ENCODE measurements at places on chromosomes 1 and 21.
A peak's percentile ranks its signal among the peaks of the same experiment; 100 is the strongest.

DNA sequence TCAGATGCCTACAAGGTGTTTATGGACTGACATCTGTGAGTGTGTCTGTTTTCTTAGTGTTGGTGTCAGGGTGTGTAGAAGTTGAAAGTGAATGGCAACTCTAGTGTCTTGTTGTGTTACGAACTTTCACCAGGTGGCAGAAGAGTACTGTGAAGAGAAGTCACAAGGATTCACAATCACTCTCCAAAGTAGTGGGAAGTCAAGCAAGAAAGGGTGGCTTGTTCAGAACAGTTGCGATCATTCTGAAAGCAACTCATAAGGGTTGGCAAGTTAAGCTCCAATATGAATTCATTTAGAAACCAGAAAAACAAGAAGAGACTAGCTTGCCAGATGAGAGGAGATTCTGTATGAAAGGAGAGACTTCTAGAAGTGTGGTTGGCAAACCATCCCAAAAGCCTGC lies 86.1 kb downstream of the FASLG start:
- no peak for DNase-seq

DNA sequence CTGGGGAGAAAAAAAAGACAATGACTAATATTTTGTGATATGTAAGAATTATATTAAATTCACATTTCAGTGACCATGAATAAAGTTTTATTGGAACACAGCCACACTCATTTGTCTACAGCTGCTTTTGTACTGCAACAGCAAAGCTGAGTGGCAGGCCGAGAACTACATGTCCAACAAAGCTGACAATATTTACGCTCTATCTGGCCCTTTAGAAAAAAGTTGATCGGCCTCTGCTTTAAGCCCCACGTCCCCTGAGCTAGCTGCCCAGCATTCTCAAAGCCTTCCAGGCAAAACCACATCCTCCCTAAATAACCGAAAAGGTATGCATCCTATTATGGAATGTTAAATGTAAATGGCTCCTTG lies 8.6 kb downstream of the SLC2A1 start:
- DNase-seq = no peak

DNA sequence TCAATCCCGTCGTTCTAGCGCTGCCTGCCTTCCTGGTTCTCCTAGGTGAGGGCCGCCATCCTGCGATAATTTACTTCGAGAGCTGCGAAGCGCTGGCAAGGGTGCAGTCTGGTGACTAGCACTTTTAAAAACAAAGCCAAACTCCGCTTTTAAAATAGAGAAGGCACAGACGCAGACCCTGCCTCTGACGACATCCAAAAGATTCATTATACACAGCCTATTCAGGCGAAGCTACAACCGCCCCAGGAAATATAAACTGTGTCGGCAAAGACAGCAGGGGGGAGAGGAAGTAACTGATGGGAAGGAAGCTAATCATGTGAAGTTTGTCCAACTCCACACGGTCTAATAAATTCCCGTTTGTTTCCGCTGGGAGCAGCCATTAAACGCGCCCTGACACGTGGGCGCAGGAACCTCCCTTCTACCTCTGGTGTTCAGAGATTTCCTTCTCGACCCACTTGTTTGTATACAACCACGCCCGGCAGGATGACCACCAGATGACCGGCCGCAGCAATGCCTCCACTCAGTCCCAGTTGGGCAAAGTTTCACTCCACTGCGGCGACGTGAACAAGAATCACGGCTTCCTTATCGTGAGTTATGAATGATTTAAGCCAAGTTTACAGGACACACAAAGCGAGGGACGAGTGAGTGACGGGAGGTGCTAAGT lies 1.3 kb downstream of the GNG12 start:
- DNase-seq = no peak

DNA sequence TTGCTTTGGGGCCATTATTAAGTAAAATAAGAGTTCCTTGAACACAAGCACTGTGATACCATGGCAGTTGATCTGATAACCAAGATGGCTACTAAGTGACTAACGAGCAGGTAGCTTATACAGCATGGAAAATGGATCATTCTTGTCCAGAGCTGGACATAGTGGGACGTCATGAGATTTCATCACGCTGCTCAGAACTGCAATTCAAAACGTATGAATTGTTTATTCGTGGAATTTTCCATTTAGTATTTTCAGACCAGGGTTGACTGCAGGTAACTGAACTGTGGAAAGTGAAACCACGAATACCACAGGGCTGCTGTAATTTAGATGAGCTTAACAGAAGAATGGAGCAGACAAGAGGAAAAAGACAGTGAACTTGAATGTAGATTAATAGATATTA lies 38.9 kb downstream of the CCDC18 start:
- no peak for DNase-seq

- no peak for DNase-seq
Measured at GRCh38 chr1:185398599-185398998, 81.6 kb upstream of the IVNS1ABP start.

DNA sequence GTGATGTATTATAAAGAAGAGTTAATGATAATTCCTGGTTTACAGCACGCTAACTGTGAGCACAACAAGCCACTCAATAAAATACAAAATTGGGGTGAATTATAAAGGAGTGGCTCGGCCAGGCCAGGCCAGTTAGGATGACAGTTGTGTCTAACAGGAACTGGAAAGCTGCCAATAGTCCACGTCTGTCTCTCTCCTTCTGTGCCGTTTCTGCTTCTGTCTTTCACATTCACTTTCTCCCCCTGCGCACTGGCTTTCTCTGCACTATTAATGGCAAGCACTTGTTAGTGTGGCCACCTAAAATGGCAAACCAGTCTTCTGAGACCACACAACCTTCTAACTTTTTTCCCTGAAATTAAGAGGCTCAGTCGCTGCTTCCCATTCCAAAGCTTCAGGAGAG lies 394.3 kb downstream of the NTNG1 start:
- DNase-seq = no peak

DNA sequence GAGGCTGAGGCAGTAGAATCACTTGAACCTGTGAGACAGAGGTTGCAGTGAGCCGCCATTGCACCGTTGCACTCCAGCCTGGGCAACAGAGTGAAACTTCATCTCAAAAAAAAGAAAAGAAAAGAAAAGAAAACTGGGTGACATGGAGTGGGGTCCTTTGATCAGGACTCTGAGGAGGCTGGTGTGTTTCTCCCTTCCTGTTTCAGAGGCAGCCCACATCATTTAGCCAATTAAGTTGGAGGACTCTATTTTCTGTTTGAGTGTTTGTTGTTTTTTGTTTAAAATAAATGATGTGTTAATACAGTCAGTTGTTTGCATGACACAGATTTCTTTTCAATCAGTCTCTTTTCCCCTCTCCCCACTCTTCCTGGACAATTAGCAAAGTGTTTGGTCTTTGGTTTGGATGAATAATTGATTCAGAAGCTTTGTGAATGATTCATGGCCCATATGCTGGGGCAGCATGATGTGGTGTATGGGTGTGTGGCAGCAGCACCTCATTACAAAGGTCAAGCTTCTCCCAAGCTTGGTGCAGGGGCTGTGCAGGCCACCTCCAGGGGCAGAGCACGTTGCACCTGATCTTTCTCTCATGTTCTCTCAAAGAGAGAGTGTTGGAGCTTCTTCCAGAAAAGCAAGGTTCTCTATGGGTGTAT lies 48.8 kb downstream of the CACNA1E start:
- no peak for DNase-seq

DNA sequence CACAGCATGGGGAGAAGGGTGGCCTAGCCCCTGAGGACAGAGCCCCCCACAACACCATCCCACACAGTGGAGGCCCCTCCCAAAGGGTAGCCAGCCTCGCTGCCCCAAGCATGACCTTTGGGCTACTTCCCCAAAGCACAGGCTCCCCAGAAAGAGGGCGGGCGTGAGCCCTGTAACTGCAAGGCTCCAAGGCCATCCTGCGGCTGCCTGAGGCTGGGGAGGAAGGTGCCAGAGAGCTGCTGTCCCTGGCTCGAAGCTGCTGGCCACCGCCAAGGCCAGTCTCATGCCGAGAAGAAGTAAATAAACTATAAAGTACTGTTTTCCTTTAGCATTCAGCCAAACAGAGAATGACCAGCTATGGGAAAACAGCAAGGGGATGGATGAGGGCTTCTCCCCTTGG lies 27.5 kb downstream of the UBASH3A start:
- no peak for DNase-seq

GRCh38 chr1:67323087-67323486 lies 15.4 kb downstream of the IL12RB2 start:
- DNase-seq = no peak

GRCh38 chr1:105100102-105100501 lies 1350.4 kb downstream of the AMY1C start:
- no peak for DNase-seq

DNA sequence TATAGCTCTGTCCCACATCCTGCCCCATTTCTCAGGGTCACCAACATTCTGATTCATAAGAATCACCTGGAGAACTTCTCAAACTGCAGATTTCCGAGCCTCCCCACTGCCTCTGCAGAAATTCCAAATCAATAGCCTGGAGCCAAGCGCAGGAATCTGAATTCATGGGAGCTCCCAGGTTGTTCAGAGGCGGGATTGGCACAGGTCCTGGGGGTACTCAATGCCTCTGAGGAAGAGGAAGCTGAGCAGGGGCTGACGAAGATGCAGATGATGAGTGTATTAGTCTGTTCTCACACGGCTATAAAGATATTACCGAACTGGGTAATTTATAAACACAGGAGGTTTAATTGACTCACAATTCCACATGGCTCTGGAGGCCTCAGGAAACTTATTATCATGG lies 455.5 kb downstream of the MATN1 start:
- no peak for DNase-seq

DNA sequence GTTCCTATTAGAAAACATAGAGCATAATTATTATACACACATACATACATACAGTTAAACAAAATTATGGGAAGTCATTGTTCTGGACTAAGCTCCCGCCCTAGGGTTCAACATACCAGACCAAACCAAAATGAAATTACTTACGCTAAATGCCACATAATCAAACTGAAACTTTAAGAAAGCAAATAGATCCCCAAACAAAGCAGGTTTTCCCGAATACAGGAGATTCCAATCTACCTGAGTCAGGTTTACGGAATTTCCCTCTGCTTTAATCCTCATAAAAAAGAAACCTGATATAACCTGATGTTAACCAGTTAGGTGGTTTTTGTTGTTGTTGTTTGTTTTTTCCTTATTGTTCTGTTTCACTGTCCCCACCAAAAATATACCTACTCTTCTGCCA lies 1886.9 kb downstream of the NCAM2 start:
- no peak for DNase-seq

DNA sequence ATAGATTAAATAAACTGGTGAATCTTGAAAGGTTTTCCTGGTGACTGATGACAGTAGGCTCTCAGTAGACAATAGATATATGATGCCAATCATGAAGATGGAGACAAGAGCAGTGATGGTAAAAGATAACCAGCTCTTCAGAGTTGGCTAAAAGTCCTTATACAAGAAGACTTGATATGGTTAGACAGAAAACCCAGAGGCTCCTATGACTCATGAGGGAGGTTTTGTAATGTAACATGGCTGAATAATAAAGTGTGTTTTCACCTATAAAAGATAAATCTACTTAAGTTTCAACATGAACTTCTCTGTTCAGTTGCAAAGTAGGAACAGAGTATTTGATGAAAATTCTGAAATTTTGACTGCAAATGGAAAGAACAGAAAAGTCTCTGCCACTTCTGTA lies 12.7 kb upstream of the CRNN start:
- DNase-seq = no peak

DNA sequence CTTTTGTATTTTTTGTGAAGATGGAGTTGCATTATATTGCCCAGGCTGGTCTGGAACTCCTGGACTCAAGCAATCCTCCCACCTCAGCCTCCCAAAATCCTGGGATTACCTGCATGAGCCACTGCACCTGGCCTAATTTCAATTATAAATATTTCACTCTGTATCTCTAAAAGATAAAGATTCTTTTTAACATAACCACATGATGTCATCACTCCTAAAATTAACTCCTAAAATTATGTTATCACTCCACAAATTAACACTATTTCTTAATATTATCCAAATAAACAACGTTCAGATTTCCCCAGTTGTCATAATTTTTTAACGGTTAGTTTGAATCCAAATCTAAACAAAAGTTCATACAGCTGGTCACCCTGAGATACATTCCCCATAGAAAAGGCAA lies 43.0 kb downstream of the DESI2 start:
- DNase-seq = no peak

GRCh38 chr1:233224311-233224710 lies 71.2 kb downstream of the PCNX2 start:
- DNase-seq = no peak

DNA sequence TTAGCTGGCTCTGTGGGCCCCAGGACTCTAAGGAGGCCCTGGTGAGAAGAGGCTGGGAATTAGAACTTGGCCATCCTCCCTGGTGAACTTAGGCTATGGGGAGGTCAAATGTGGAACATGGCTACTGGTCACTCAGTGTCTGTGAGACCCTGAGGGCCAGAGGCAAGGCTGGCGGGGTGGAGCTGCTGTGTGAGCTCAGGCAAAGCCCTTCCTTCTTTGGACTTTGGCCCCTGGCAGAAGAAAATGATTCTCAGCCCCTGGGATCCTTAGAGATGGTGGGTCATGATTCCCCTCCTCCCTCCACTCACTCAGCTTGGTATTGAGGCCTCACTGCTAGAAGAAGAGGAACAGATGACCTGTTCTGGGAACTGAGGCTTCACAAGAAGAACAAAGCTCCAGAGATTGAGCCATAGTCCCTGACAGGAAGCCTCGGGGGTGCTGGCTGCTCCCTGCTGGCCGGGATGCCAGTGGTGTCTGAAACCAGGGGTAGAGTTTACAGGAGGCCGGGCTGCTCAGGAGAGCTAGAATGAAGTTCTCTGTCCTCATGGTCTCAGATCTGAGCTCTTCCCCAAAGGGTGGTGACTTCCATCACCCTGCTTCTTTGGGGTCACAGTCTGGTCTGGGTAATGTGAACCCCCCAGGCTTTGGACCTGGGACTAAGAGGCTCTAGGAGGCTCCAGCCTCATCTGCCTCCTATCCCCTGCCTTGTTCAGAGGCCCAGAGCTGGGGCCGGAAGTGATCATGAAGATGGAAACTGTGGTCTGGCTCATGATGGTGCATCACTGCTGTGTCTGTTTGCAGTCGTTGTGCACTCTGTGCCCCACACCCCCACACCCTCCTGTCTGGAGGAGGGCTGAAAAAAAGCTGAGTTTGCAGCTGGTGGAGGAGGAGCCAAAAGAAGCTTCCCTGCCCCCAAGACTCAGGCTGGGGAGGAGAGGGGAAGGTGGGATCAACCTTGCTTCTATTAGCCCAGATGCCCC lies 905 bp downstream of the BTBD19 start:
- DNase-seq = peak; percentile 58

DNA sequence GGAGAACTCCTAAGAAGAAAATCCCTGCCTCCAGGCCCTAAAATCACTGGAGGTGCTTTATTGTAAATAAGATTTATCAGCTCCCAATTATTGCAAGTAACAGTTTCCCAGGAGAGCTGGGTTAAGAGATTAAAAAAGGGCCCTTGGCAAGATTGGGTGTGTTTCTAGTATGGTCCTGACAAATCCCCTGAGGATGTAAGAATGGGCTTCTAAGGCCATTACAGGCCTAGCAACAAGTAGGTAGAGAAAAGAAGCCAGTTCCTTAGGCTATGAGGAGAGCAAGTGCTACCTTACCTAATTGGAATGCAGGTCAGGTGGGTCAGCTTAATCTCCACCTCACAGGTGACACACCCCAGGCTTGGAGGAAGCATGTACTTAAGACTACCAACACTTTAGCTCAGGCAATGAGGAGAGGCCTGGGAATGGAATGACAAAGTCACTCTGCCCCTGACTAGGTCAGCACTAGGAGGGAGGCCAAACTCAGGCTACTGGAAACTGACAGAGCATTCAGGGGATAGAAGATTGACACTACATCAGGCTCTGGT lies 6.8 kb upstream of the OTUD7B start:
- no peak for DNase-seq
